ENCODE measurements at places on chromosomes 16 and 17.

GRCh38 chr16:23943604-23944003, 107.8 kb downstream of the PRKCB start:
- no peak for DNase-seq

- peak; percentile 36 for DNase-seq
These were observed 513 bp downstream of the CRLF3 start for GRCh38 chr17:30824002-30824355.

DNA sequence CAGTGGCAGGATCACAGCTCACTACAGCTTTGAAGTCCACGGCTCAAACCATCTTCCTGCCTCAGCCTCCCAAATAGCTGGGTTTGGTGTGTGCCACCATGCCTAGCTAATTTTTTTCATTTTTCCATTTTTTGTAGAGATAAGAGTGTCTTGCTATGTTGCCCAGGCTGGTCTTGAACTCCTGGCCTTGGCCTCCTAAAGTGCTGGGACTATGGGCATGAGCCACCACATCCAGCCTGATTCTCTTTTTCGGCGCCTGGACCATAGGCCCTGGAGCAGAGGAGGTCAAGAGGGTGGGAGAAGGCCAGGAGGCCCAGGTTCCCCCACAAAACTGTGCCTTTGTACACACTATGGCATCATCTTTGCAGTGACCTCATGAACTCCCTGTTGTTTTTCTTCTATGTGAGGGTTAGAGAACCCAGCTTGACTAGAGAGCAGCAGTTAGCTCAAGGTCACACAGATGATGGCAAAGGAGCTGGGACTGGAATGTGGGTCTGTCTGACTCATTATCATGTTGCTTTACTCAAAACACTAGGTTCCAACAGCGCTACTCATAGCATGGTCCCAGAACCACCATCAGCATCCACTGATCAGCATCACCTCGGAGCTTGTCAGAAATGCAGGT, 16.3 kb downstream of the SCN4A start:
- no peak for DNase-seq

DNA sequence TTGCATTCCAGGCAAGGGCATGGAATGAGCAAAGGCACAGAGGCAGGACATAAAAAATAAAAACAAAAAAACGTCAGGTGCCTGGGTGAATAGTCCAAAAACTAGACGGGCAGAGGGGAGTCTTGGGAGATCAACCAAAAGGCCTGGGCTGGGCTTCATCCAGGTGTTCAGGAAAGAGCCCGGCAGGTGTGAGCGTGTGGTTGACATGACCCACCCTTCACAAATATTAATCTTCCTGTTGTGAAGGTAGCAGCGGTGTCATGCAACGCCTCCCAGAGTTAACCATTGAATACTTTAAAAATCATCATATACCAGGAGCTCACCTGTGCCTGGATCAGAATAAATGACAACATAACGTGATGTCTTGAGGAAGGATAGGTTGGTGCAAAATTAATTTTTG, 90.6 kb downstream of the USP22 start:
- DNase-seq, result no peak

DNA sequence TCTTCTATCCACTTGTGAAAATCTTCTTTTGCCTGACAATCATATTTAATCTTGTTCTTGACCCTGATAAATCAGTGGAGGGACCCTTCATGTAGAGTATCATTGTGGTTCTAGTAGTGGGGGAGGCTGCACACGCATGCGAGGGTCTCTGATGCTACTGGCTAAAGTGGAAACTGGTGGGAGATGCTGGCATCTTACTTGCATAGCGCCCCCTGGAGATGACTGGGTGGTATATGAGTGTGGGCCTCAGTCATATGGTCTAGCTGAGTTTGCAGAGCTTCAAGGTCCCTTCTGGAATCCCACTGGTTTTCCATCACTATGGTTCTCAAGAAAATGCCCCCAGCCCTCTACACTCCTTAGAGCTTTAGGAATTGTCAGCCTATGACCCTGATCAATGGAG, 236.4 kb upstream of the AXIN2 start:
- DNase-seq, result peak; percentile 6

- no peak for DNase-seq
These were observed at the start of gene NOD2 for GRCh38 chr16:50692999-50693781. Gene NOD2, plus strand, starts transcription at chr16:50693606. Its CDS starts 5,890 bp downstream, at chr16:50699496.

DNA sequence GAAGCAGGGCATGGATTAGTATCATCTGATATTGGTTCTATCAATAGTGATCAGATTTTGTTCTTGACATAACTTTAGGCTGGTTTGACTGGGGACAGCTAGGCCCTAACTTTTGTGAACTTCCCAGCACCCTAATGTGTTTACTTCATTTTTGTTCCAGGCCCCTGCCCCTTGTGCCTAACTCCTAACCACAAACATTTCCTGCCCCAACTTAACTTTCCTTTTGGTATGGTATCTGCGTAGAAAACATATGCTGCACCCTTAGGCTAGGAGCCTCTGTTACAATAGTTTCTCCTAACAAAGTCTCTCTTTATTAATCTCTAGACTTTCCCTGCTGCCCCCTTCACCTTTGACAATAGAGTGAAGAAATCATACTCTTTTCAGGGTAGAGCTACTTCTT, 2.5 kb downstream of the ADPRM start:
- DNase-seq, result no peak

- DNase-seq, result no peak
These were observed 312.3 kb upstream of the KCNJ16 start for GRCh38 chr17:69762766-69763165.

DNA sequence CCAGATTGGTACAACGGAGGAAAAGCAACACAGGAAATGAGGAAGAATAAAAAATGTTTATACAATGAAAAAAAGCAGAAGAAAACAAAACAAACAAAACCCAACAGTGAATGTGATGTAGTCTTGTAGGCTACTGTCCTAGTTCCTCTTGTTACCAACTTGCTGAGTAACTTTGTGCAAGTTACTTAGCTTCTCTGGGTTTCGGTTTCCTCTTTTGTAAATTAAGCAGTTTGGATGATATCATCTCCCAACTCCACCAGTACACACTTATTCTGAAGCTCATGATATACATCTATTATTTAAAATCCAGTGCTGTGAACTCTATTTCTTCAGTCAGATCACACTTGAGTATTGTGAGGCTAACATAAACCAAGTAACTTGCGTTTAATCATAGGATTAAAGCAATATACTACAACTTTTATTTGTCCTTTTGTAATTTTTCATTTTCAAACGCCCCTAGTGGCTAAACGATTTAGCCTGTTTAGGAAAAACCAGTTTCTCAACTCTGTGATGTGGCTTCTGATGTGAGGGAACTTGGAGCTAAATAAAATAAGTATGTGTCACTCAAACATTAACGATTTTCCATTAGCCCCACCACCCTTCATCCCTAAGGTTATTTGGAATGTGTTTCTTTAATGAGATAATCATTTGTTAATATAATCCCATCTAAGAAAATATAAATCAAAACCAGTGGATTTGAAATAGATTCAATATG, 1.4 kb upstream of the UNK start:
- DNase-seq, result no peak

- peak; percentile 81 for DNase-seq
These were observed 26.5 kb upstream of the LASP1NB start for GRCh38 chr17:38898812-38899348.

- DNase-seq, result peak; percentile 97
These were observed 7.4 kb upstream of the RIPOR1 start for GRCh38 chr16:67521095-67521804.

- DNase-seq, result no peak
These were observed 139.7 kb downstream of the AATF start for GRCh38 chr17:37088459-37088858.

DNA sequence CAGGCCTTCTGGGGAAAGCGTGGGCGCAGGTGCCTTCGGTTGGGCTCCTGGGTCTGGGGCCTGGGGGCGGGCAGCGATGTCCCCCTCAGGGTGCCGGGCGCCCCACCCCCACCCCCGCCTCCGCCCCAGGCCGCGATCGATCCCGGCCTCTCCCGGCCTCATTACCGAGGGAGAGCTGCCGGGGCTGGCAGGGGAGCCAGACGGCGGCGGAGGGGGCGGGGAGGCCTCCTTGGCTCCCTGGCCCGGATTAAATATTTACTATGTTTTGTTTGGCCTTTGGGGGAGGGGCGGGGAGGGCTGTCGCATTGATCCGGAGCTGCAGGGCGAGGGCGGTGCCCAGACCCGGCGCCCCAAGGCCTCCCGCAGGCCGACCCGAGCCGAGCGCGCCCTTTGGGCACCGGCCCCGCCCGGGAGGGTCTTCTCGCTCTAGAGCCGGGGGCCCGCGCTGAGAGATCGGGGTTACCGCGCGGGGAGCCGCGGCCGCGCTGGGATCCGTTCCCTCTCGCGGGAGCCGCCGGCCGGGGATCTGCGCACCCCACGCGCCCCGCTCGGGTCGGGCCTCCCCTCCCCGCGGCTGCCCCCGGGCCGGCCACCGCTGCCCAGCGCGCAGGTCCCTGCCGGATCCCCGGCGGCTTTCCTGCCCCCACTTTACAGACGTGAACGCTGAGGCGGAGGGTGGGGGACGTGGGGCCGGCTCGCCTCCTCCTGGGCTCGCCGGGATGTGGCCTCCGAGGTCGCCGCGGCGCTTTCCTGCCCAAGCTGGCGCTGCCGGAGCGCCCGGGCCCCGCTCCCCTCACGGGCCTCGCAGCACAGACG, 27.0 kb downstream of the RTN4RL1 start:
- DNase-seq, result no peak

DNA sequence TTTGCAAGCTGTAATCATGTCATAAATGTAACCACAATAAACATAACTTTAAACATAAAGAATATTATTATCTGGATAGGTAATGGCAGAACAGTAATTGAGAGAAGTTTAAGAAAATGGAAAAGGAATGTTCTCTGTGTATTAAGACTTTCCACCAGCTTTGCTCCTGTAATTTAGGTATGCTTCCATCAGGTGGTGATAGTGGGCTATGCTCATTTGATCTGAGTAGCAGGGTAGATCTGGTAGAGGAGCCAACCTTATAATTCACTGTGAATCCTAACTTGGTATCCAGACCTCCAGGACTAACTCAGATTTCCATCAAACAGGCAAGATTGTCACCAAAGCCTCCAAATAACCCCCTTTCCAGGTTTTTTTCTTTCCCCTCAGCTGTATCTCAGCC, 137.9 kb upstream of the ZKSCAN2 start:
- DNase-seq, result no peak

DNA sequence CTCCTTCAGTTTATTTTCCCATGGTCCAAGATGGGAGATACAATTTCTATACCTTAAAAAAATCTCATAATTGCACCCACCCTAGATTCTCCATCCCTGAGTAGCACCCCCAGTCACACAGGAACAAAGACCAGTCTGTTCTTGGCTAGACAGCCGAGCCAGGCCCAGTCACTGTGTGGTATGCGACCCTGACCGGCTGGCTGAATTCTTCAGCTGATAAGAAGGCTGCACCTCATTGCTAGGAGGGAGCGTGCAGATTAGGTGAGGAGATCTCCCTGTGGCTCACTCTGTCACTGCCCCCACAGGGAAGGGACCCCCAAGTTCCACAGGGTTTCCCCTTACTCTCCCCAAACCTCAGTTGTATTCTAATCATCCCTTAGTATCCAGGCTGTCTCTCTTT, 138.7 kb downstream of the SALL1 start:
- DNase-seq, result no peak

DNA sequence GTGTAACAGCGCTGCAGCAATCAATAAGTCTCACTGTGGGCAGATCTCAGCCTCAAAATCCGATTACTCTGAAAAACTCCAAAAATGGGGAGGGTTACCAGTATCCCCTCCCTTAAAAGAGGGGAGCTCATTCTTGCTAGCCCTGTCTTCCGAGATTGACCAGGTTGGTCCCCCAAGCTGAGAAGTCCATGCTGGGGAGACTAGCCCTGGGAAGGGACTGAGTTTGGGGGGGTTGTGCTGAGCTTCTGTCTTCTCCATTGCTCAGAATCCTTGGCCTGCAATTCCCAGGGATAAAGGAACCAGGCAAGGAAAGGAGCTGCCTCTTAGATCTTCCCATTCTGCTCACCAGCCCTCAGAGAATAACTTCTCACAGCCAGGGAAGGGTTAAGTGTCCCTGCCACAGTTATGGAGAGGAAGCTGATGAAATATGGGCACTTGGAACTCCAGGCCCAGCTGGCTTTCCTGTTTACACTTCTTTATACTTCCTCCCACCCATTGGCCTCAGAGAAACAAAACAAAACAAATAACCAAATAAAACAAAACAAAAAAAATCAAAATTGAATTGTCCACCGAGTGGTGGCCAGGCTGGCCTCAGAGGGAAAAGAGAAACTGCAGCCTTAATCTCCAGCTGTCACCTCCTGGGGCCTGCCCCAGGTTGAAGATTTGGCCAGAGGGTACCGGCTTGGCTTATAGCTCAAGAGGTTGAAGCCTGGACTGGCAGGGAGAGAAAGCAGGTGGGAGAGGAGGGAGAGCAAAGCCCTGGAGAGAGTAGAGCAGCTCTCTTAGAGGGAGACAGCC, 2.6 kb downstream of the HOXB3 start:
- DNase-seq, result no peak

DNA sequence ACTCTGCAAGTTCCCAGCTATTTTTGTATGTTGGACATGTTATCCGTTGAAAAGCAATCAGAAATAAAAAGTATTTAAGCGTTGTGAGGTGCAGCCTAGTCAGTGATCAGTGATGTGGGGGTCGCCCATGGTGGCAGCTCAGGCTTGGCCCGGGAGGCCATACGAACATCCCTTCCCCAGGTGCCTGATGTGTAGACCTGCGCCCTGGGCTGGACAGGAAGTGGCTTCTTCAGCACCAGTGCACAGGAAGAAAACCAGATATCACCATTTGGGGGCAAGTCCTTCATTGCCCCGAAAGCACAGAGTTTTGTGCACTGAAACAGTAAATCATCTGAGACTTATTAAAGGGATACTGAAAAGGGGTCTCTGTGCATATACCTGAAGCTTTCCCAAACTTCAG, 98.9 kb downstream of the SOCS1 start:
- no peak for DNase-seq

GRCh38 chr16:12461201-12461600, 342.5 kb downstream of the CPPED1 start:
- DNase-seq, result no peak

DNA sequence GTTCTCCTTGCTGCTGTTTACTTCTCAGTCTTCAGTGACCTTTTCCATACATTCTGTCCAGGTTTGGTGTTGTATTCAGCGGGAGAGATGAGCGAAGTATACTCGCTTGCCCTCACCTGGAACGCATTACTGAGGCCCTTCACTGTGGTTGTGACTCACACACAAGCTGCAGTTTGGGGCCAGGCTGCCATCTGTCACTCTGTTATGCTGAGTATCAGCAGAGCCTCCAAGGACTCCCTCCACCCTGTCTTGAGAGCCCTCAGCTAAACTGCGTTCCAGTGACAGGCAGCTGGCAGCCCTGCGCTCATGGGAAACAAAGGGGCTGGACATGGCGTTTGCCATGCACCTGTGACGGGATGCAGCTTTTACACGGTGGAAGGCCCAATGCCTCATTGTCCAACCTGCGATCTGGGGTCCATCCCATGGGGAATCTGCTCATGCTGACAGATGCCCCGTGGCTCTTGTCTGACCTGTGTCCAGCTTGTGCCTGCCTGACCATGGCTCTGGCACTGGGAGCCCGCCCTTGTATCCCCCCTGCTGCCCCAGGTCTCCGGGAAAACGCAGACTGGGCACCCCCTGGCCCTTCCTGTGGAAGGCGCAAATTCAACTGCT, 6.5 kb upstream of the ZNF778 start:
- no peak for DNase-seq

DNA sequence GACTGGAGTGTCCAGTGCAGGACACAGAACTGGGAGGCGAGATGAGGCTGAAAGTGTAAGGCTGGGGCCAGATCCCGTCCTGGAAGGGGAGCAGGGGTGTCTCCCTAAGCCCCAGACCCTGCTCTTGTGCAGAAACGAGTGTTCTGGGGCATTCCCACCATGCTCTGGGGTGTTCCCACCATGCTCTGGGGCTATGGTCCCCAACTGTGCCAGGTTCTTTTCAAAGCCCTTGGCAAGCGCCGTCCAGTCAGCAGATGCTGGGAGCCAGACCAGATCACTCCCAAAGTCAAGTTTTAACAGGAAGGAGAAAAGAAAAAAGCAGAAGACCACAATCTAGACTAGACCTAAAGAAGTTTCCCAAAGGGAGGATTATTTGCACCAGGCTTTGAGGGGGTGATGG, 2.5 kb downstream of the TAX1BP3 start:
- DNase-seq, result no peak
